Tibial nerve (tissue), 4 donors: ENCODE measurements at places on chromosomes 13 and 19. TPM values are rescaled to one million over a fixed set of nuclear protein-coding genes. Genes with fewer than 3 reads are reported as not detected.

The FXYD3 gene
- total RNA-seq: 14.4 TPM

The LAIR1 gene
- total RNA-seq: 59.1 TPM

The RGCC gene
- total RNA-seq: 726 TPM

The C19orf67 gene
- not detected for total RNA-seq

The ERFL gene
- not detected for total RNA-seq

The LENG9 gene
- total RNA-seq: 5.9 TPM

The ZFR2 gene
- total RNA-seq: not detected

The MBD3L2 gene
- total RNA-seq: not detected

The ZNF441 gene
- 18.1 TPM for total RNA-seq

The PLEKHF1 gene
- total RNA-seq: 119 TPM

The ZNF829 gene
- 3.3 TPM for total RNA-seq

The ADGRE2 gene
- 6.0 TPM for total RNA-seq

The TINCR gene
- 7.5 TPM for total RNA-seq

The SMIM17 gene
- 0.60 TPM for total RNA-seq

The LILRB4 gene
- 1.7 TPM for total RNA-seq

The NLRP11 gene
- total RNA-seq: not detected

The FFAR1 gene
- 0.59 TPM for total RNA-seq

The SLC10A2 gene
- not detected for total RNA-seq

The ZNF791 gene
- total RNA-seq: 36.1 TPM

The CEACAM3 gene
- total RNA-seq: not detected

The ZMYM5 gene
- total RNA-seq: 14.4 TPM

The LIN7B gene
- total RNA-seq: 24.9 TPM

The CGB8 gene
- not detected for total RNA-seq

The LILRB3 gene
- total RNA-seq: 24.7 TPM

The GPR18 gene
- total RNA-seq: not detected

The ERVV-1 gene
- total RNA-seq: not detected

The BICRA gene
- 13.1 TPM for total RNA-seq

The TNNT1 gene
- not detected for total RNA-seq

The SELENOV gene
- not detected for total RNA-seq

The GNG8 gene
- not detected for total RNA-seq

The LRG1 gene
- 1.0 TPM for total RNA-seq

The TEAD2 gene
- 17.8 TPM for total RNA-seq

The LSR gene
- 9.2 TPM for total RNA-seq

The SLC7A10 gene
- total RNA-seq: 10.7 TPM

The TMEM145 gene
- 0.20 TPM for total RNA-seq

The FPR3 gene
- total RNA-seq: 2.3 TPM

The GPR180 gene
- total RNA-seq: 4.8 TPM

The MYH14 gene
- total RNA-seq: 15.3 TPM

The WDR87 gene
- total RNA-seq: not detected

The NDUFS7 gene
- 149 TPM for total RNA-seq

The NCR1 gene
- not detected for total RNA-seq

The ZNF723 gene
- total RNA-seq: not detected

The SHISA7 gene
- 3.0 TPM for total RNA-seq

The HAUS5 gene
- 10.0 TPM for total RNA-seq

The PEAK3 gene
- total RNA-seq: 3.7 TPM

The PPFIA3 gene
- 6.7 TPM for total RNA-seq

The PCDH17 gene
- 5.0 TPM for total RNA-seq

The PLPP2 gene
- 2.5 TPM for total RNA-seq

The EBI3 gene
- total RNA-seq: 18.0 TPM

The GDF15 gene
- total RNA-seq: 8.7 TPM

The GZMM gene
- total RNA-seq: 2.5 TPM

The THSD8 gene
- not detected for total RNA-seq

The IQCN gene
- total RNA-seq: 11.4 TPM

The FXYD1 gene
- total RNA-seq: 90.4 TPM
